ENCODE measurements at places on chromosomes 5 and 9.

GRCh38 chr5:142601432-142601831, 84.5 kb downstream of the FGF1 start:
- DNase-seq: no peak

DNA sequence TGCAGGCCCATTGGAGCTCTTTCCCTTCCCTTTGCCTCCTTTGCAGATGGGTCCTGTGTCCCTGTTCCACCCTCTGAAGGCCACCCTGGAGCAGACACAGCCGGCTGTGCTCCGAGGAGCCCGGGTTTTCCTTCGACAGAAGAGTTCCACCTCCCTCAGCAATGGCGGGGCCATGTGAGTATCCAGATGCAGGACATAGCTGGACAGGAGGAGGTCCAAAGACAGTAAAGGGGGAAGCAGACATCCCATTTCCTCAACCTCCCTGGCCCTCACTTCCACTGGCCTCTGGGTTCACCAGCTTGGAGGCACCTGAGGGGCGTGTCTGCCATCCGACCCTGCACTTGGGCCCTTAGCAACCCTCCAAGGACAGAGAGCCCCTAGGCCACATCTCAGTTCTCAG, 237.9 kb downstream of the CACNA1B start:
- DNase-seq: no peak

- no peak for DNase-seq
These were observed 165.5 kb downstream of the C9orf50 start for GRCh38 chr9:129455151-129455995.

DNA sequence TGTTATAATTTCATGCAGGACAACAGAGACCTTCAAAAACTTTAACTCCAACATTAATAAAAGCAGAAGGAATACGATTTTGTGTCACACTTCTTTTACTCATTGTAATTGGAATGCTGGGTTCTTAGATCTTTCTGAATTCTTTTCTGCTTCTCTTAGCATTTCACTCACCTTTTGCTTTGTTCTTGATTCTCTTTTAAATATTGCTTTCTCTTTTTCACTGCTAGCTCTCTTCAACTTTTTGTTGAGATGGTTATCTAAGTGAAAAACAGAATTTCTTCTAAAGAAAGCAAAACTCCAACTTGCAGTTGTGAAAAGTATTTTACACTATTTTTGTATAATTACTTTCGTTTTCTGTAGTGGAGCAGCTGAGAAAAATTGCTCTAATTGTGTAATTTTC, 212.6 kb upstream of the KIF2A start:
- no peak for DNase-seq

- no peak for DNase-seq
These were observed 34.4 kb upstream of the PALM2AKAP2 start for GRCh38 chr9:109745335-109746283.

GRCh38 chr9:123453831-123454321, 97.9 kb downstream of the CRB2 start:
- DNase-seq: no peak

GRCh38 chr5:153491856-153492255, 1.4 kb downstream of the GRIA1 start:
- DNase-seq: no peak

GRCh38 chr5:111200828-111201227, 23.4 kb upstream of the CAMK4 start:
- no peak for DNase-seq

- DNase-seq: peak; percentile 43
These were observed 218.4 kb upstream of the KLF4 start for GRCh38 chr9:107707915-107708441.

- DNase-seq: no peak
These were observed 170.4 kb downstream of the ZDHHC21 start for GRCh38 chr9:14522627-14523379.

Measured in MCF 10A (cell line).